Nasal cavity respiratory epithelium epithelial cell of viscerocranial mucosa (primary cell): ENCODE measurements at places on chromosomes 13 and 19. TPM values are rescaled to one million over a fixed set of nuclear protein-coding genes. Genes with fewer than 3 reads are reported as not detected.

The PRR22 gene
- 0.34 and 0.50 TPM in 2 replicates for total RNA-seq

The KLK12 gene
- total RNA-seq = 0.14 and 17.1 TPM in 2 replicates

The CGB3 gene
- total RNA-seq = not detected in 2 replicates

The ZNF382 gene
- total RNA-seq = 4.1 and 5.8 TPM in 2 replicates

The HSPB6 gene
- under 0.01 and 0.28 TPM in 2 replicates for total RNA-seq

The FXYD7 gene
- total RNA-seq = not detected in 2 replicates

The DCT gene
- total RNA-seq = 0.21 TPM in 1 of 2 replicates, not detected in the other

The ZNF284 gene
- total RNA-seq = 1.7 and 3.3 TPM in 2 replicates

The CYP4F12 gene
- total RNA-seq = 0.34 and 2.3 TPM in 2 replicates

The CACNA1A gene
- total RNA-seq = under 0.01 TPM in 1 of 2 replicates, not detected in the other
